ENCODE measurements at places on chromosomes 2 and 18.

GRCh38 chr2:152573168-152573567, 144.1 kb downstream of the PRPF40A start:
- no peak for DNase-seq

GRCh38 chr2:163573652-163574051, 162.2 kb downstream of the FIGN start:
- no peak for DNase-seq

DNA sequence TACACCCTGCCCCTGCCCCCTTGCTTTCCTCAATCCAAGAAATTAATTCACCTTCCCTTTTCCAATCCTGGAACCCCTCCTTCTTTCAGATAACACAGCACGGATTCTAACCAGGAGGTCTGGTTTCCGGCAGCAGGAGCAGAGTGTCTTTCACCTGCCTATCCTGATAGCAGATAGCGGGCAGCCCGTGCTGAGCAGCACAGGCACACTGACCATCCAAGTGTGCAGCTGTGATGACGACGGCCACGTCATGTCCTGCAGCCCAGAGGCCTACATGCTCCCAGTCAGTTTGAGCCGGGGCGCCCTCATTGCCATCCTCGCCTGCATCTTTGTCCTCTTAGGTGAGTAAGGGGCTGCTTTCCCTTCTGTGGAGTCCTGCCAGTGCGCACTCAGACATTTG, 216.7 kb downstream of the CDH20 start:
- DNase-seq, result no peak

DNA sequence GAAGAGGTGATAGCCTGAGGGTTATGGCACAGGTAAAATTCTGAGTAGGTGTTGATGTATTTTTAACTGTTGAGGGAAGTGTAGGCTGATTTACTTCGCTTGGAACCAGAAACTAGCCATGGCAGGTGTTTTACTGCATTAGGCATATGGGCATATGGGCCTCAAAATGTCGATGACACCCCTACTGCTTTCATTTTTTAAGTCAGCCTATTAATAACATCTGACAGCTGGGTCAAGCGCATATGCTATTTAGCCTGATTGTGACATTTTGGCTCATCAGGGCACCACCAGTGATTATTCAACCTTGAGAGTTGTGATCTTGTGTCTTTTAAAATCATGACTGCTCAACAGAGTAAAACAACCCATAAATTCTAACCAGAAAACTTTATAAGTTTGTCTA, 1396.9 kb upstream of the NXPH2 start:
- DNase-seq, result no peak

GRCh38 chr2:182318466-182319220, 108.2 kb downstream of the PDE1A start:
- no peak for DNase-seq

- no peak for DNase-seq
Measured at GRCh38 chr18:43757273-43757672, 480.0 kb upstream of the SYT4 start.

- no peak for DNase-seq
Measured at GRCh38 chr2:27000228-27000627, 29.8 kb downstream of the MAPRE3 start.

- no peak for DNase-seq
Measured at GRCh38 chr2:172205292-172205691, 102.6 kb upstream of the DLX2 start.

DNA sequence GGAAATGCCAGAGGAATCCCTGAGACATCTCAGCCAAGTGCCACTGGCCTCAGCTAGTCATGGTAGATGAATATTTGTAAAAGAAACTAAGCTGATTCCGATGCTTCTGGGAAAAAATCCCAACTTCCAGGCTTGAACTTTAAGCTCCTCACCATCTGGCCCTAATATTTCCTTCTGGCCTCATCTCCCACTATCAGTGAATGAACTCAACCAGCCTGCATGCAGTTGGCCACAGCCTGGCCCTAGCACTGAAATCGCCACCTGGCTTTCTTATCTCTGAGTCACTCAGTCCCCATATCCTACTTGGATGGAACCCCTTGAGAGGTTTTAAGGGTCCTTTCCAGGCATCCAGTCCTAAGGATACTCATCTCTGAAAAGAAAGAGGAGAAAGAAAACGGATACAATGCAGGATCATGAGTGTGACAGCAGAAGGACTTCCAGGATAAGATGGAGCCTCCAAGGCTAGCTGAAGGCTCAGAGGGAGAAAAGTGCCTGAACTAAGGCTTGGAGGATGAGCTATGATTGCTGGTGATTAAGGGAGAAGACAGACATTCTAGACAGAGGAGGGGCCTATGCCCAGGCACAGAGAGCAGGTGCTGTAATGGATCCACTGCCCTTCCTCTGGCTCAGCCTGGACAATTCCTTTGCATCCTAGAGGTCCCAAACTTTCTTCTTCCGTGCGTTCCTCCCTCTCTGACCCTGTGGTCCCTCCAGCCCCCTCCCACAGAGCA, 141.5 kb upstream of the MYCN start:
- no peak for DNase-seq

DNA sequence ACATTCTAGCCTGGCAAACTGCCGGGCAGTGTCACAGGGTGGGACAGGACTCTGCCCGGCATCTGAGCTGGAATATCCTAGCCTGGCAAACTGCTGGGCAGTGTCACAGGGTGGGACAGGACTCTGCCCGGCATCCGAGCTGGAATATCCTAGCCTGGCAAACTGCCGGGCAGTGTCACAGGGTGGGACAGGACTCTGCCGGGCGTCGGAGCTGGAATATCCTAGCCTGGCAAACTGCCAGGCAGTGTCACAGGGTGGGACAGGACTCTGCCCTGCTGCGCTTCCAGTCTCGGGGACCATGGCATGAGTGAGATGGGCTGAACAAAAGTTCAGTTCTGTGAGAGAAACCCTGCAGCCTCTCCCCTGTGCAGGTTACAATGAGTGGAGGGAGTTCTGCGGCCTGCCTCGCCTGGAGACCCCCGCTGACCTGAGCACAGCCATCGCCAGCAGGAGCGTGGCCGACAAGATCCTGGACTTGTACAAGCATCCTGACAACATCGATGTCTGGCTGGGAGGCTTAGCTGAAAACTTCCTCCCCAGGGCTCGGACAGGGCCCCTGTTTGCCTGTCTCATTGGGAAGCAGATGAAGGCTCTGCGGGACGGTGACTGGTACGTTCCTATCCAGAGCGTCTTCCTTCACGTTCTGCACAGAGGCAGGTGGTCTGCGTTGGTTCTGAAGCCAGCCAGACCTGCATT, 80.3 kb downstream of the TPO start:
- no peak for DNase-seq

GRCh38 chr2:112884869-112885505, 26.0 kb upstream of the IL37 start:
- peak; percentile 61 for DNase-seq

GRCh38 chr18:74173434-74173750, 25.1 kb downstream of the TIMM21 start:
- DNase-seq, result no peak

- DNase-seq, result no peak
Measured at GRCh38 chr2:27010139-27010538, 22.6 kb upstream of the TMEM214 start.

- DNase-seq, result no peak
Measured at GRCh38 chr2:53787614-53788289, 908 bp downstream of the ERLEC1 start.

- DNase-seq, result no peak
Measured at GRCh38 chr2:233201258-233202013, 50.0 kb upstream of the ATG16L1 start.

GRCh38 chr2:225064362-225064761, 22.1 kb upstream of the DOCK10 start:
- no peak for DNase-seq

- no peak for DNase-seq
Measured at GRCh38 chr2:17461087-17461475, 57.2 kb downstream of the RAD51AP2 start.

- no peak for DNase-seq
Measured at GRCh38 chr2:160331258-160332025, 131.4 kb upstream of the ITGB6 start.

- DNase-seq, result no peak
Measured at GRCh38 chr2:45180779-45181178, 171.5 kb upstream of the SIX2 start.

DNA sequence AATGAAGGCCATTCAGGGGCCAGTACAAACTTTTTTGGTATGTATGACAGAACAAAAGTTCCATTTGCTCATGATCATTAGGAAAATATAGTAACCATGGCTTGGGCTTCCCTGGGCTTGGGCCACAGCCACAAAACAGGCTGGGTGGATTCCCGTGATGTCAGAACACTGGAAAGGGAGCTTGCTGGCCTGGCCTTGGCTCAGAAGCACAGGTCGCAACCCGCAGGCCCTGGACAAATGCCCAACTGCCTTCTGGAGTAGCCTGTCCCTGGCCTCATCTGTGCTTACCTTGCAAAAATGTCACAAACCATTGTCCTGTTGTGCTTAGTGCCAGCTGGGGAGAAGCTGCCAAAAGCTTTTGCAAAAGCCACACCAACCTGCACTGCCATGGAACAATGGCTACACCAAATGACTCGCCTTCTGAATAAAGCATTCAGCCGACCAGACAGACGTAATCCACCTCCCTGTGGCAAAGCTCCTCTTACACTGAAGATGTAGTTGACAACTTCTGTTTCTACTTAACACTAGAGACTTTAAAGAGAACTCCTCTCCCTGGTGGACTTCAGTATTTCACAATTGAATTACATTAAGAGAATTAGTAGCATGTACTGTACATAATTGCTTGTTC, 125.5 kb downstream of the ANKRD44 start:
- DNase-seq, result no peak

DNA sequence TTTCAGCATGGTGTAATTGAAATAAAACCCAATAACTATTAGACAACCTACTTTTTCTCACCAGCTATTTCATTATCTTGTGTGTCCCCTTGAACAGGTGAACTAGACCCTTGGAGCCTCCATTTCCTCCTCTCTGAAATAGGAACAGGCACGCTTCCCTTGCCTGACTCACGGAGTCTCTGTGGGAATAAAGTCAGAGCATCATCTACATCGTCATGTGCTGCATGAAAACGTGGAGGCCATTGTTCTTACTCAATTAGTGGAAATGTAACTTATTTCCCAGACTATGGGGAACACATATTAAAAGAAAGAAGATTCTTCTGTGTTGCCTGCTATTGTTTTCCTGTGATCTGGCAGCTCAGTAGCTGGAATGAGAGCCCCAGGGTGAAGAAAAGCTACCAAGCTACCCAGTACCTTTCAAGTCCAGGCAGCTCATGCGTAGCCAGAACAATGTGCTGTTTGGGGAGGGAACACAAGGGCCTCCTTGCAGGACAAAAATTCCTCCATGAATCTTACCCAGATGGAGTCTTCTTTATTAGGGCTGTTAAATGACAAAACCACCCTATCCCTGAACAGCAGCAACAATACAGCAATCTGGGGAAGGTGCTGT, 59.8 kb downstream of the SOX11 start:
- DNase-seq, result no peak

GRCh38 chr2:68241732-68242131, 10.6 kb downstream of the PPP3R1 start:
- DNase-seq, result no peak

DNA sequence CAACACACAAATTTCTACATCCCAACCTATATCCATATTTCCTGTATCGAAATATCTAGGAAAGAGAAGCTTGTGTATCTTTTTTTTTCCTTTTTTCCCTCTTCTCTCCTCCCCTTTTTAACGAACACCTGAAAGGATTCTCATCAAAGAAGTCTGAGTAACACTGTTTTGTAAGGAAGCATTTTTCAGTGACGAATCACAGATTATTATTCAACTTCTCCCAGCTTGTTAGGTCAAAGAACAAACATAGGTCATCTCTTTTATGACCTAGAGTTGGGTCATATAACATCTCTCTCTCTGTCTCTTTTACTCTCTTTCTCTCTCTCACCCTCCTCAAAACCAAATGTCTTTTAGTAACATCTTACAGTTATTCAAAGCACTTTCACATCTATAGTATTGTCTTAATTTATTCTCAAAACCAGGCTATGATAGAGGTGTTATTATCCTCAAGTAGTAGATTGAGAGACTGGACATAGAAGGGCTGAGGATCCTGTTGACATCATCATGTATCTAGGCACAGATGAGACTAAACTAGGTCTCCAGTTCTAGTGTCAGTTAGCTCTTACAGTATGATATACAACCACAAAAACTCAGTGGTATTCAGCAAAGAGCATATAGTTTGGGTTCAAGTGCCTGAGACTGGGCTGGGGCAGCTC, 80.1 kb upstream of the SPOPL start:
- DNase-seq, result no peak

DNA sequence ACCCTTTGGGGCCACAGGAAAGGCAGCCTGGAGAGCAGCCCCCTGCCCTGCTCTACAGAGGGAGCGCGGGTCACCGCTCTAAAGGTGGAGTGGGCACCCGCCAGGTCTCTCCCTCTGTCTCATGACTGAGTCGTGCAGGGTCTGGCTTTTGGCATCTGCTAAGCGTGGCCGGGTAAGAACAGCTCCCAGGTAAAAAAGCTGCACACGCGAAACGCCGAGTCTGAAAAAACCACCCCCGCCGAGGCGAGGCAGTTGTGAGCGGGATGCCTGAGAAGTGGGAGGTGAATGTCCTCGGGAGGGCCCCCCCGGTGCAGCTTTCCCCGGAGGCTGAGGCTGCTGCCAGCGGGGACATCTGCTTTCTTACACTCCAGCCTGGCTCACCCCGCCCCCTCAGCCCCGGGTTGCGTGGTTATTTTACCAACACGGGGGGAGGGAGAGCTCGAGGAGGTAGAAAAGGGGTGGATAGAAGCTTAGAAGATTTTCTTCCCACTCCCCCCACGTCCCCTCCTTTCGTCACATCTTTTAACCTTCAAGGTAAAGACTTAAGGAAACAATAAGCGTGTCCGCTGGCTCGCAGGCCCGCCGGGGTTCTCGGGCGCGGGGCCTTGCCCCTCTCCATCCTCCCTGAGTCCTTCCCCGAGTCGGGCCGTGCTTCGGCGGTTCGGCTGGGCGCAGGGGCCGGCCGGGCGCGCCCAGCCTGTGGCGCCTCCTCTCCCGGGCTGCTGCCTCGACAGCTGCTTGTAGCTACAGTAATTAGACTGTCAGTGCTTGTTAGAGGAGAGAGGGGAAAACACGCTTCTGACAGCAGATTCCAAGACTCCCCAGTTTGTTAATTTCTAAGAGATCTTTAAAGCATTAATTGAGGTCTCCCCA, 70.6 kb upstream of the PSMD14 start:
- peak; percentile 51 for DNase-seq

- no peak for DNase-seq
Measured at GRCh38 chr2:123103902-123104301, 921.2 kb upstream of the CNTNAP5 start.

DNA sequence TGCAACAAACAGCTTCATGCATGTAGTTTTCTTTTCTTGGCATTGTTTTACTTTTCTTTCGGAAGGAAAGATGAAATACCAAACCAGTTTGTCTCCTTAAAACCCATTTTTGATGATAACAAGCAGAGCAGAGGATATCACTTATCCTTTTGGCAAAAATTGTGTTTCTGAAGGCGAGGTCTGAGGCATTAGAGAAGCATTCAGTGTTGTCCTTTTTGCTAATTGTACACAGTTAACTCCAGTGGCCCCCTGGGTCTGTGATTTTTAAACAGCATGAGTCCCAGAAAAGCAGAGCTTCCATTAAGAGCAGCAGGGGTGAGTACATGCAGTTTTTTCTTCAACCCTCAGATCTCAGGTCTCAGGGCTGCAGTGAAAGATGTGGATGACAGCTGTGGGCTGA, 41.3 kb downstream of the TTC39C start:
- no peak for DNase-seq
